Retina (tissue), 1 donor: ENCODE measurements at places on chromosomes 16 and 17.

GRCh38 chr17:14304773-14305517 lies 4.1 kb downstream of the HS3ST3B1 start:
- no peak for DNase-seq

- no peak for DNase-seq
Observed at GRCh38 chr17:36475346-36475970, 11.0 kb upstream of the ZNHIT3 start.

- DNase-seq: no peak
Observed at GRCh38 chr17:66542967-66543520, 240.6 kb downstream of the PRKCA start.

GRCh38 chr17:77597418-77598240 lies 360.9 kb upstream of the TNRC6C start:
- DNase-seq: peak; percentile 8

- DNase-seq: no peak
Observed at GRCh38 chr17:45146890-45147580, 1.2 kb upstream of the HEXIM1 start.

DNA sequence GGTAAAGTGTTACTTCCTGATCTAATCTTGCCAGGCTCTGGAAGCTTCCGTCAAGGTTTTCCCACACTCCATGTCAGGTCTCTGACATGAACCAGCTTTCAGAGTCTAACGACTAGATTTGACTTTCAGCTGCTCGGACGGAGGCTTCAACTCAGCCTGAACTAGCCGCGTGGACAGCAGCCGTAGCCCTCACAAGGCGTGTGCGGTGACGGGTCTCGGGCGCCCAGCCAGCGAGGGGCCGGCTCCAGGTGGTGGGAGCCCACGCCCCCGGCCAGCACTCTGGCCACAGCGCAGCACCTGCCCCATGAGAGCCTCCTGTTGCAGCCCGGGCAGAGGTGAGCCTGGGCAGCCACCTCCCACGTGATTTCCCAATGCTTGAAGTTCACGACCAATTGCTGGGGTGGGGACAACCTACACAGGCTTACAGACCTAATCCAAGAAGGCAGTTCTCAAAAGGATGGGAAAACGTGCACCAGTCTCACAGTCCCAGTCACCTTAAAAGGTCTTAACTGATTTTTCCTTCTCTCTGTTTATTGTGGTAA lies 45.5 kb downstream of the TBC1D16 start:
- DNase-seq: no peak

GRCh38 chr16:57531635-57532265 lies 4.6 kb downstream of the CCDC102A start:
- DNase-seq: no peak

- no peak for DNase-seq
Observed at GRCh38 chr17:237406-237955, 56.0 kb upstream of the DOC2B start.

GRCh38 chr17:56917559-56918296 lies 3.9 kb upstream of the TRIM25 start:
- no peak for DNase-seq

- DNase-seq: no peak
Observed at GRCh38 chr16:83054283-83054682, 427.5 kb downstream of the CDH13 start.

GRCh38 chr17:40139566-40140058 lies 725 bp upstream of the CASC3 start:
- DNase-seq: no peak

DNA sequence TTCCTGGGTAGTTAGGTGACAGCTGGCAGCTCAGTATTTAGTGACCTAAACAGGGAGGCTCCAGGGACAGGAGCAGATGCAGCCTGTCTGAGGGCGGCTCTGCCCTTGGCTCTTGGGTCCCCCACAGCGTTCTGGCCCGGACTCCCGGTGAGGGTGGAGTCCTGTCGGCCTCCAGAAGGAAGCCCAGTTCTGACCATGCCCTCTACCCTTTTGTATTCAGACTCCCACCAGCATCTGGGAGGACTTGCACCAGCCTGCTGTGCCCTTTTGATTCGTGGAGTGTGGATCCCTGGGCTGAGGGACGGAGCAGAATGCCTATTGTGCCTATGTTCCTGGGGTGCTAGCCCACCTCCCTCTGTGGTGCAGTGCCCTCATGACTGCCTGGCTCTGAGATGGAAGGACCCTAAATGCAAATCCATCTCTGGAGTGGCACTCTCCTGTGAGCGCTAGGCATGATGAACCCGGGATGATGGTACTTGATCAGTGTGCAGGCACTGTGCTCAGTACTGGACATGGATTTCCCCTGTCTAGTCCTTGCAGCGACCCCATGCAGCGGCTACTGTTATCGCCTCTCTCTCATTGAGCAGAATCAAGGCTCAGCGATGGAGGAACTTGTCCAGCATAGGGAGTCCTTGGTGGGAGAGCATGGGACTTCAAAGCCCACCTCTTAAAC lies 123.1 kb downstream of the SNX29 start:
- DNase-seq: no peak

DNA sequence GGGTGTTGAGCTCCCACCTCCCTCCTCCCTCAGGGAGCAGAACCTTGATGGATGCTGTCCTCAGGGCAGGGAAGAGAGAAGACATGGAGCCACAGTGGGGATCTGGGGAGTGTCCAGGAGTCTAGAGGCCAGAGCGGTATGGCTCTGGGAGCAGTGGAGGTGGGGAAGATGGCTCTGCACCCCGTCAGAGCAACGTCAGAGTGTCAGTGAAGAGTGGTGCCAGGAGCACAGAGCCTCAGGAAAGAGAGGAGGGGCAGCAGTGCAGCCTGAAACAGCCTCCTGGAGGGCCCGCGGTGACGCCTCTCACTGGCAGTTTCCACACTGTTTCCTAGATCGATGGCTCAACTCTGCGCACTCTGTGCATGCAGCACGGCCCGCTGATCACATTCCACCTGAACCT lies 23.2 kb upstream of the SLC5A11 start:
- no peak for DNase-seq

DNA sequence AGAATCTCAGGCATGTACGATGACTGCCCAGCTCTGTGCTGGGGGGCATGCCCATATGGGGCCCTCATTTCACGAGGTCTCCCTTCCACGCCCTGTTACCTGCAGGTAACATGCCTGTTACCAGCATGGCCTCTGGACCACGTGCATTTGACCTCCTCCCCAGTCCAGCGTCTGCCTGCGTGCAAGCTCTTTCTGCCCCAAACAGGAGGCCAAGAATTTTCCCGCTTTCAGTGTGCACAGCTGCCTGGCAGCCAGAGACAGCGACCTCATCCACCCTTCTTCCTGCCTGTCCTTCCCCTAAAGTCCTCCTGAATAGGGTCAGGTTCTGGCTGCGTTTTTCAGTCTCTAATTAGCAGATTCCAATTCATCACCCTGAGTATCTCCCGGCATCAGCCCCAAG lies 306.5 kb upstream of the ZFHX3 start:
- peak; percentile 42 for DNase-seq
